Memory B cell (primary cell): ENCODE measurements at places on chromosomes 4 and X.
A peak's percentile ranks its signal among the peaks of the same experiment; 100 is the strongest.

GRCh38 chrX:110042496-110042895, 39.6 kb downstream of the TMEM164 start:
- no peaks in the 10 kb centered on the region for H3K27me3 ChIP-seq
- H3K27ac ChIP-seq = no peak overlapping the region
- H3K4me1 ChIP-seq = peaks cover 13% of the 10 kb centered on the region
- DNase-seq = no peak
- H3K4me3 ChIP-seq = no peak overlapping the region

- H3K27me3 ChIP-seq = peaks cover 17% of the 10 kb centered on the region
- no peaks in the 10 kb centered on the region for H3K36me3 ChIP-seq
- no peak for DNase-seq
- no peak overlapping the region for H3K27ac ChIP-seq
- no peak overlapping the region for H3K4me3 ChIP-seq
Measured at GRCh38 chr4:165875446-165875845, 2.4 kb downstream of the TLL1 start.

- H3K4me1 ChIP-seq = no peaks in the 10 kb centered on the region
- no peaks in the 10 kb centered on the region for H3K27me3 ChIP-seq
- no peak overlapping the region for H3K27ac ChIP-seq
- no peak for DNase-seq
- H3K4me3 ChIP-seq = no peak overlapping the region
Measured at GRCh38 chr4:107685740-107686139, 34.3 kb downstream of the PAPSS1 start.

GRCh38 chr4:60884587-60884986, 315.5 kb upstream of the ADGRL3 start:
- DNase-seq = no peak
- no peak overlapping the region for H3K27ac ChIP-seq
- no peaks in the 10 kb centered on the region for H3K36me3 ChIP-seq

DNA sequence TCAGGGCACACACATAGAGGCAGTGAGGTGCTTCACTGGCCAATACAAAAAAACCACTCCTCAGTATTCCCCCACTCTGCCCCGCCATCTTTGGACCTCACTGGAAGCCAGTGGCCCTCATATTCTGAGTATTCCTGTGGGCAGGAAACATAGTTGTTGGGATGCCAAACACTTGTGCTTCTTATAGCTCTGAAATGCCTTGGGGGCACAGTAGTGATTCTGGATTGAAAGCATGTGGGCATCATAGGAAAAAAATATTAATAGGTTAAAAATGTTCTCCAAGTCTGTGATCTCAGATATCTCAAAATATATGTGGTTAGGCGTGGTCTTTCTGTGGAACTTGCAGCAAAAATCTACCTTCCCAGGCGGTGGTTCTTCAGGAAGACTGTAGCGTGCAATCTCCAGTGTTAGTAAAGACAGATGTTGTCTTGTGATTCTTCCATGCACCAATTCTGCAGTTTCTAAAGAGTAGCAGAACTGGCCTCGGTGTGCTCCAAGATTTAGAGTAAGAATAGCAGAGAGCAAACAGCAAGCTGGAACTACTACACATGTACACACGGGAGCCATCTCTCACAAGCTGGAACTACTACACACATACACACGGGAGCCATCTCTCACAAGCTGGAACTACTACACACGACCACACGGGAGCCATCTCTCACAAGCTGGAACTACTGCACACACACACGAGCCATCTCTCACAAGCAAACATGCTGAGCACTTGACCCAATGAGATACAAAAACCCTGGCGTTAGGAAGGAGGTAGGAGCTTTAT, 8.0 kb upstream of the TENM3 start:
- no peak overlapping the region for H3K27ac ChIP-seq
- no peaks in the 10 kb centered on the region for H3K4me1 ChIP-seq
- H3K27me3 ChIP-seq = no peaks in the 10 kb centered on the region
- DNase-seq = no peak

- H3K36me3 ChIP-seq = peaks cover 25% of the 10 kb centered on the region
- no peaks in the 10 kb centered on the region for H3K27me3 ChIP-seq
- peaks cover 7% of the 10 kb centered on the region for H3K4me1 ChIP-seq
- H3K27ac ChIP-seq = no peak overlapping the region
Measured at GRCh38 chr4:150501983-150502382, 80.0 kb upstream of the MAB21L2 start.

DNA sequence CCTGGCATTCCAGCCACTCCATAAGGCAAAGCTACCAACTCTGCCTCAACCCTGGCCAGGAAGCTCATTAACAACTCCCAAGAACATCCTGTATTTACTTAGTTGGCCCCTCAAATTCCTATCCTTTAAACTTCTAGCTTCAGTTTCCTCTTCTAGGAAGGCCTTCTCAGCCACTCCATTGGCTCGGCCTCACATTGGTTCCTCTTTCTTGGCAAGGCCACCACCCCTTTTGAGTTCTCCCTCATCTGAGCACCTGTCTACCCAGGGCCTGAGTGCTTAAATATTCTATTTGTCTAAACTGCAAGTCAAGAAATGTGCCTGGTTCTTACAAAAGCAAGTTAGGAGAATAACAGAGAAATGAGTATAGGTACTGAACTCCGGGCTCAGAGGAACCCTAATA, 10.0 kb downstream of the SMC1A start:
- no peak for DNase-seq
- H3K4me1 ChIP-seq = peaks cover 10% of the 10 kb centered on the region
- no peaks in the 10 kb centered on the region for H3K27me3 ChIP-seq
- peak overlapping the region; percentile 81 for H3K27ac ChIP-seq

DNA sequence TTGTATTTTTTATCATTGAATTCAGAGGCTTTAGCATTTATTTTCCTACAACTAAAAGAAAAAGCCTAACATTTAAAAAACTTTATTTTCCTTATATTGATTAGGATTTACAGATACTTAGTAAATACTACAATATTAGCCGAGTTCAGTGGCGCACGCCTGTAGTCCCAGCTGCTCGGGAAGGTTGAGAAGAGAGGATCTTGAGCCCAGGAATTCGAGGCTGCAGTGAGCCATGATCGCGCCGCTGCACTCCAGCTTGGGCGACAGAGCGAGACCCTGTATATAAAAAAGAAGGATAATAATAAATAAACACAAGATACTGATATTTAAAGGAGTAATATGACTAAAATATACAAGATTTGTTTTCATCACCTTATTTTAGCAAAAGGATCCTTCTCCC, 681 bp upstream of the UPF3B start:
- no peaks in the 10 kb centered on the region for H3K27me3 ChIP-seq
- no peak for DNase-seq
- peak overlapping the region; percentile 97 for H3K27ac ChIP-seq
- H3K4me1 ChIP-seq = peaks cover 3% of the 10 kb centered on the region

DNA sequence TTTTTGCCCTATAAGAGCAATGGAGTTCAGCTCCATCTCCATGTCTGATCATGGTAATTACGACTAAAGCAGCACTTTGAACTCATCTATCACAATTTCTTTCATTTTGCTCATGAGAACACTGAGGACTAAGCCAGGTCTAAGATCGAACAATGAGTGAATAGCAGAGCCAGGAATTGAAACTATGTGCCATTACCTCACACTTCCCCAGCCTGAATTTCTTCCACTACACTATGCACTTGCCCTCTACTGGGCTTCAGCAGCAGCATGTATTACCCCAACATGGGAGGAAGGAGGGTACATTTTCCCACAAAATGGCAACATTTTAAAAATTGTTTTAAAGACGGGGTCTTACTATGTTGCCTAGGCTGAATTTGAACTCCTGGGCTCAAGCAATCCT, 274.7 kb upstream of the FGF13 start:
- H3K36me3 ChIP-seq = no peaks in the 10 kb centered on the region
- no peak overlapping the region for H3K4me3 ChIP-seq
- H3K27me3 ChIP-seq = no peaks in the 10 kb centered on the region
- H3K27ac ChIP-seq = no peak overlapping the region
- H3K4me1 ChIP-seq = no peaks in the 10 kb centered on the region

DNA sequence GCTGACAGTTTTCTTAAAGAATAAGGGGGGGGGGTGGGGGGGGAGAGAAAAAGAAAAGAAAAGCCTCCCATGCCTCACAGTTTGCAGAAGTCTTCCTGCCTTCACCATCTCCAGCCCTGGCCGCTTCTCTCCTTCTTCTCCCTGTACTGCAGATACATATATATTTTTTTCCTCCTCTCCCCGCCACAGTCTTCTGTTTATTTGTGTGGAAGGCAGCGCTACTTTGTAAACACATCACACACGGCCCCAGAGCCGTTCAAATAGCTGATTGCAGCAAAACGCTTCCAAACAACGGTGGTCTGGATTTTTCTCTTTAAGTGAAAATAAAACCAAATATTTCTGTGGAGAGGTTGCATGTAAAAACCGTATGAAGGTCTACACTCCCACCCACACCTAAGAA, 732 bp downstream of the NLGN4X start:
- no peaks in the 10 kb centered on the region for H3K36me3 ChIP-seq
- peak overlapping the region; percentile 32 for H3K4me3 ChIP-seq
- no peak overlapping the region for H3K27ac ChIP-seq
- peaks cover 8% of the 10 kb centered on the region for H3K4me1 ChIP-seq
- DNase-seq = no peak
